Eye (tissue), 1 donor: ENCODE measurements at places on chromosomes 4 and X.

DNA sequence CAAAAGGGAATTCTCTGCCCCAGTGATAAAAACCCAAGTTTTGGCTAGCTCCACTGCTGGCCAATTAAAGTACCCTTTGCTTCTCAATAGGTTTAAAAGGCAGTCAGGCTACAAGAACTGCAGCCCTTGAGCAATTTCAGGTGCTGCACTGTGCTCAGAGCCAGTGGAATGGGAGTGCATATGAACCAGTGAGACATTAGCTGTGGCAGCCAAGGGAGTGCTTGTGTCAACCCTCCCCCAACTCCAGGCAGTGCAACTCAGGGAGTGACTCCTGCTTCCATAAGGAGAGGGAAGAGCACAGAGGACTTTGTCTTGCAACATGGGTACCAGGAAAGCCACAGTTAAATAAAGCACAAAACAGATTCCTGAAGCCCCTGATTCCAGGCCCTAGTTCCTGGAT, 61.6 kb upstream of the VAMP7 start:
- no peak for DNase-seq

GRCh38 chr4:119271361-119272085, 50.4 kb downstream of the FABP2 start:
- no peak for DNase-seq

GRCh38 chr4:147542229-147542990, 61.5 kb downstream of the EDNRA start:
- no peak for DNase-seq

- DNase-seq = no peak
Measured at GRCh38 chrX:129092757-129093156, 430.5 kb downstream of the SMARCA1 start.

DNA sequence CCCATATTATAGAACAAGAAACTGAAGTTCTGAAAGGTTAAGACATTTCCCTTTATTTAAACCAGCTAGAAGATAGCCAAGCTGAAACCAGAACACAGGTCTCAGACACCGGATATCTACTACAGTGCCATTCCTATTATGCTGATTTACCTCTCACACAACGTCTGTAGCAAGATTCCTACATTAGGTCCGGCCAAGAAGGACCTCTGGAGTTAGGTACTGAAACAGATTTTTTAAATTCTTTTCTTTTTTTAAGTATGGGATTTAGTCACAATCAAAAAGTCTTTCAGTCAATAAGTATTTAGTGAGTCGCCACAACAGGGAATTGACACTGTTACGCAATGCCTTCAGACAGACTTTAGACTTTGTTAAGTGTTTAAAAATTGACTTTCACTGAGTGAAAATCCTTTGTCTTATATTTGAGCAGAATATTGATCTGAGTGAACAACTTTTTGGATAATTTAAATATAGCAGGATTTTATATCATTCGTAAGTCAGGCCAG, 26.5 kb upstream of the SPANXN4 start:
- DNase-seq = no peak

GRCh38 chrX:12042615-12043014, 95.7 kb upstream of the FRMPD4 start:
- DNase-seq = no peak
